ENCODE measurements at places on chromosomes 1 and 21.

DNA sequence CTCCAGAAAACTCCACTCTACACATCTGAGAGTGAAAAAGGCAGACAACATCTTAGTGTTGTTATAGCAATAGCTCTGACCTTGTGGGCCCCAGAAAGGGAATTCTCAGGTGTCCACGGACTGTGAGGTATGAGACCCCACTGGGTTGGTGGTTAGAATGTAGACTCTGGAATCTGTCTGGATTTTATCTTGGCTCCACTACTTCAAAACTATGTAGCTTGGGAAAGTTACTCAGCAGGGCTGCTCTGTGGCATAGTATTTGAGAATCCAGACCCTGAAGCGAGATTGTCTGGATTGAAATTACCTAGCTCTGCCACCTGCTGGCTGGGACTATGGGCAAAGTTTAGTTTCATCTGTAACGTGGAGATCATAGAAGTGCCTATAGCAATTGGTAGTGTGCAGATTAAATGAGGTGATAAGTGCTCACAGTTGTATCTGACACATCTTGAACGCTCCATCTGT, 25.8 kb downstream of the PRDM2 start:
- DNase-seq = peak; percentile 13

GRCh38 chr1:162366149-162366548, 10.5 kb downstream of the SPATA46 start:
- no peak for DNase-seq

- DNase-seq = no peak
Measured at GRCh38 chr1:38020396-38020795, 7.9 kb downstream of the UTP11 start.

GRCh38 chr21:21084179-21084578, 86.0 kb downstream of the NCAM2 start:
- no peak for DNase-seq
